ENCODE measurements at places on chromosomes 13 and 19.
A peak's percentile ranks its signal among the peaks of the same experiment; 100 is the strongest.

DNA sequence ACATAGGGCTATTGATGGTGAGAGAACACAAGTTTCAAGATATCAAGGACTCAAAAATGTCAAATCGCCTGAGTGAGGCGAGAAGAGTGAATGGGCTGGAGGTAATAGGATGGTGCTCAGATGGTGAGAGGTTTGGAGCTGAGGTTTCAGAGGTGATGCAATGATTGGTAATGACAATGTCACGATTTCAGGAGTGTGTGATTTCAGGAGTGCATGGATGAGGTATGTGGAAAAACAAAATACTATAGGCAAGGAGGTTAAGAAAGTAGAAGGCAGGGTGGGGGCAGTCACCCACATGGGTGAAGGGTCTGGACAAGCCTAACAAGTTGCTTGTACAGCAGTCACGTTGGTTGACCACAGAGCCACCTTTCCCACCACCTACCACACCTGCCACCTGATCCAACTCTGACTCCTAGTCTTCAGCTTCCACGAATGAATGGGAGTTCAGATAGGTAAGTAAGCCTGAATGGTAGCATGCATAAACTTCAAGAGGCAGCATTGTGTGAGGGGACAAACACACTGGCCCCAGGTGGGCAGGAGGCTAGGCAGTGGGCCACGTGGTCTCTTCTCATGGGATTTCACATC is 71.5 kb downstream of the RUBCNL start:
- no peak for DNase-seq

DNA sequence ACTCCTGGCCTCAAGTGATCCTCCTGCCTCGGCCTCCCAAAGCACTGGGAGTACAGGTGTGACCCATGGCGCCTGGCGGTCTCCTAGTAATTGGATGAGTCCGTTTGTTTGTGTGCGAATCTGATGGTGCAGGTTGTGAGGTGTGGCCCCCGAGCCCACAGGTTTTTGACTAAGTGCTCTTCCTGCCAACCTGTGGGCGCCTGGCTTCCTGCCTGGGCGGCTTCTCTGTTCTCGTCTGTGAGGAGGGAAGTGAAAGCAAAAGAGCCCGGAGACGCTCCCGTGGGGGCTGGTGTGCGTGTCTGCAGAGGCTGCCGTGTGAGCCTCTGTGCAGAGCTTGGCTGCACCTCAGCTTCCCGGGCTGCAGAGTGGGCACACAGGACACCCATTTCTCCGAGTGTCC is 10.0 kb downstream of the ARHGAP45 start:
- DNase-seq, result peak; percentile 97

GRCh38 chr19:17124025-17124424 is 48.4 kb downstream of the MYO9B start:
- DNase-seq, result no peak

GRCh38 chr13:108368250-108368905 is 98.9 kb downstream of the TNFSF13B start:
- DNase-seq, result no peak

DNA sequence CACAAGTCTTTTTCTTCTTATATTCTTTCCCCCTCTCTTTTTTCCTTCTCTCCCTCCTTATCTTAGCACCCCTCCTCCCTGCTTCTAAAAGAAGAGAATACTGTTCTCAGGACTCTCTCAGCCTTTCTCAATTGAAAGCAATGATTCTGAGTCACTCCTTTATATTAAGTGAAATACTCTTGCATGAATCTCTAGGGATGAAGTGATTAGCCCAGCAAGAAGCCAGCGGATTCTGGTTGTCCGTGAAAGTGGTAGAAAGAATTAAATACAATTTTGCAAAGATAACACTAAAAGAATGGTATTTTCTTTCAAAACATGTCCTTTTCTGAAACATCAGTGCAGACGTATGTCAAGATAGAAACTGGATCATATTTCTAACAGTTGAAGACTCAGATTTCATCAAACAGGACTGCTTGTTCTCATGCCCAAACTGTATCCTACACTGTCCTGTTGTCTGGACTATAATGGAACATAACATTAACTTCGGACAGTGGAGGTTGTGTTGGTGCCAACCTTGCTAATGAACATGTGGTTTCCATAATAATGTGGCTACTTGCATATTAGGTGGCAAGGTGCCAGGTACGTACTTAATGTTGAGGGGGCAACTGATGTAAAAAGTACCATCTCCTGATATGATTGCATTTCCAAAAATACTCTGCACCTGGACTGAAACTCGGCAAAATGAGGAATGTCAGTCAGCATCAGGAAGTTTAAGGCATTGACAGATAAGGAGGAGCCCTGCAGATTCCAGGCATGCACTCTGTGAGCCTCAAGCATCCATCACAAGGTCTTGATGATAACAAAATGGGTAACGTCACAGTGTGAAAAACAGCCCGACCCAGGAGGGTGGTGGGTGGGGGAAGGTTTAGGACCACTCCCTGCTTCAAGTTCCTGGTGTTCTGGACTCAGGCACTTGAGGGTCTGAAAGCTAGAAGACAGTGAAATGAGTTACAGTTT is 357.2 kb downstream of the DLEU7 start:
- no peak for DNase-seq

DNA sequence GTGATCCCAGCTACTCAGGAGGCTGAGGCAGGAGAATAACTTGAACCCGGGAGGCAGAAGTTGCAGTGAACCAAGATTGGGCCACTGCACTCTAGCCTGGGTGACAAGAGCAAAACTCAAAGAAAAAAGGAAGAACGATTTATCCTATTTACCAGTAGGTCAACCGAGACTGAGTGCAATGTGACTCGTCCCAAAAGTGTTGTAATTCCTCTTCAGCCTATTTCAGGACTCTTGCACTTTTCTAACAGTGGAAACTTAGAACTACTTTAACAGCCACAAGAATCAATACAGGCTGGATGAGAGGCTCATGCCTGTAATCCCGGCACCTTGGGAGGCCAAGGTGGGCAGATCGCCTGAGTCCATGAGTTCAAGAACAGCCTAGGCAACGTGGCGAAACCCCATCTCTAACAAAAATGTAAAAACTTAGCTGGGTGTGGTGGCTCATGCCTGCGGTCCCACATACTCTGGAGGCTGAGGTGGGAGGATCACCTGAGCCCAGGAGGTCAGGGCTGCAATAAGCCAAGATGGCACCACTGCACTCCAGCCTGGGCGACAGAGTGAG is 4.3 kb upstream of the NR1H2 start:
- DNase-seq, result no peak

DNA sequence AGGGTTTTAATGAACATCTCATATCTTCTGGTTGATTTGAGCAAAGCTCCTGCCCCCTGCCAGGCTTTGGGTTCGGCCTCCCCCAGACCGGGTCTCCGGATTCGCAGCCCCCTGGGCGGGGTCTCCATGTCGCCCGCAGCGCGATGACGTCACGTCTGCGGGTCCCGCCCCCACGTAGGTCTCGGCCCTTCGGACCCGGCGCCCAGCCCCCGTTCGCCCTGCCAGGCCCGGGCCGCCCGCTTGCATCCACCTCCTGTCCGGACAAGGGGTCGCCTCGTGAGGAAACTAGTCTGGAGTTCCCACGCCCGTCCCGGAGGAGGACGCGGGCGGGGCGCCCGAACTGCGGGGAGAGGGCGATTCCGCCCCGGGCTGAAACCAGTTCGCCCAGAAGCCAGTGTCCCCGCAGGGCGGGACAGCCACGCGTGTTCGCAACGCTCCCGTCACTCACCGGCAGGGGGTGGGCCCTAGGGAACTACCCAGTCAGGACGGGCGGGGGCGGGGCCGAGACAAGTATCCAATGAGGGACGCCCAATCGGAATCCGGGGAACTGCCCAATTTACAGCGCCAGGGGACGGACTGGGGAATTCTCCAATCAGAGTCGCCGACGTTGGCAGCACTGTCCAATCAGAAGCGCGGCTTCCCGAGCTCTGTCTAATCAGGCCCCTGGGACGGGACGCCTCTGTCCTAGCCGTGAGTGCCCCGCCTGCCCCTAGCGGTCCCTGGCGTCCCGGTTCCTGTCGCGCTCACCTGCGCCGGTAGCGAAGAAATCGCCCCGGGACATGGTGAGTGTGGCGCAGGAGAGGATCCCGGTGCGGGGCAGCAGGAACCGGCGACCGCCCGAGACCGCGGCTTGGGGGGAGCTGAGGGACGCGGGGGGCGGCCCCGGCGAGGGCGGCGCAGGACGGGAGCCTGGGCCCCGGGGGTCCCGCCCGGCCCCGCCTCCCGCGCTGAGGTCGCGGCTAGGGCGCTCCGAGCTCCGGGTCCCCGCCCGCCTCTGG is at the start of gene ZNF555:
ZNF555 (plus strand) TSS at position 682 of the 998 bp plus-strand sequence; CDS start at position 780, 98 bp downstream.
- peak; percentile 100 for DNase-seq

DNA sequence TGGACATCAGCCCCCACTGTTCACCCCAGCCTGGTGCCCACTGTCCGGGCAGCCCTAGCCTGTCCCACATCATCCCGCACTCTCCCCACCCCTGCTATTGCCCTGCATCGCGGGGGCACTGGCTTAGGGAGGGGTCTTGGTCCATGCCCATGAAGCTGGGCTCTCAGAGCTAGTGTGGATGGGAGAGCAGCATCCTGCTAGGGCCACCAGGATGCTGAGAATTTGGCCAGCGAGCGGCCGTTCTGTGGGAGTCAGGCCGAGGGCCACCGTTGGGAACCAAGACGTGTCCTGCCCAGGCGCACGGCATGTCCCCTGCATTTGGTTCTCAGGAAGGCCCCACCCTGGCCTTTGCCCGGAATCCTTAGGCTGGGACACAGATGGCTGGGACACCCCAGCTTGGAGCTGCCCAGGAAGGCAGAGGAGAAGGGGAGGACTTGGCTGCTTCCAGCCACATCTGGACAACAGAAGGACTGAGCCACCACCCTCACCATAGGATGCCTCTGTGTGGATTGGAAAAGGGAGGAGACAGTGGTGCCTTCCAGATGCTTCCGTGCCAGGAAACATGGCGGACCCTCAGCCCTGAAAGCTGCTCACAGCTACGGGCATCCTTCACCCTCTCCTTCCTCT is 14.6 kb downstream of the ADGRE5 start:
- no peak for DNase-seq

- no peak for DNase-seq
Measured at GRCh38 chr13:104872153-104872552, 1663.3 kb downstream of the EFNB2 start.

DNA sequence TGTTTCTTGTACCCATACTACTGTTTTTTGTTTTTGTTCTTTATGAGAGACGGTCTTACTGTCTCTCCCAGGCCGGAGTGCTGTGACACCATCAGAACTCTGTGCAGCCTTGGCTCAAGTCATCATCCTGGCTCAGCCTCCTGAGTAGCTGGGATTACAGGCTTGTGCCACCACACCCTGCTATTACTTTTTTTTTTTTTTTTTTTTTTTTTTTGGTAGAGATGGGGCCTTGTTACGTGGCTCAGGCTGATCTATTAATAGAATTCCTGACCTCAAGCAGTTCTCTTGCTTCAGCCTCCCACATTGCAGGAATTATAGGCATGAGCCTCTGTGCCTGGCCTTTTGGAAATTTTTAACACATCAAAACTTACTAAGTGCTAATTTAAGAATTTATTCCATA is 2.9 kb upstream of the ZNF304 start:
- no peak for DNase-seq

DNA sequence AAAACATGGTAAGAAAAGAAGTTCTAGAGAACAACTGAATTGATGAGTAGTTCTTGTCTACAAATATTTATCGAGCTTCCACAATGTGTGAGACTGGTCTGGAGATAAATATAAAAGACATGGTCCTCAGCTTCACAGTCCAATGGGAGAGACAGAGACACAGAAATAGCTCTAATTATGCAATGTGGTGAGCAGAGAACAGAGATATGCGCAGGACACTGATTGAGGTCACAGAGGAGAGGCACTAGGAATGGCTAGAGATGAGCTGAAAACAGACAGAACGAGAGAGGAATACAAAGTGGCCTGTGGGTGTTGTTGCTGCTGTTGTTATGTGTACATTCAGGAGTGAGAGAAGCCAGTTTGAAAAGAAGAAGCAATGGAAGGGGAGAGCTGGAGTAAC is 53.2 kb downstream of the GPALPP1 start:
- no peak for DNase-seq

DNA sequence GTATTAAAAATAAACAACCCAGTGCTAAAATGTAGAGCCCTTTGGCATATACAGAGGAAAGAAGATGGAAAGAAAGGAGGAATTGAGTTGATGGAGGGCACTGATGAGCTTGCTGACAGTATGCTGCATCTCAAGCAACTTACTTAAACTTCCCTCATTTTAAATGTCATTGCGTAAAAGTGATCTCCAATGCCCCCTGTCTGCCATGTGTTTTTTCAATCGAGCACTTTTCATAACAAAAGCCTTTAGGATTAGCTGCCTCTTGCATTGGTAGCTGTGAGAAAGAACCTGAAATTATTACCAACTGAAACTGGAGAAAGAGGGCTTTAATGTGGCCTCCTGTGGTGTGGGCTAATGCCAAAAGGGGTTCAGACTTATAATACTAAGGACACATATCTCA is 541.6 kb downstream of the SUCLA2 start:
- DNase-seq, result no peak

- DNase-seq, result no peak
Measured at GRCh38 chr13:40366119-40366518, 300.3 kb downstream of the FOXO1 start.

GRCh38 chr19:6849876-6850275 is 37.5 kb upstream of the ADGRE1 start:
- DNase-seq, result no peak

DNA sequence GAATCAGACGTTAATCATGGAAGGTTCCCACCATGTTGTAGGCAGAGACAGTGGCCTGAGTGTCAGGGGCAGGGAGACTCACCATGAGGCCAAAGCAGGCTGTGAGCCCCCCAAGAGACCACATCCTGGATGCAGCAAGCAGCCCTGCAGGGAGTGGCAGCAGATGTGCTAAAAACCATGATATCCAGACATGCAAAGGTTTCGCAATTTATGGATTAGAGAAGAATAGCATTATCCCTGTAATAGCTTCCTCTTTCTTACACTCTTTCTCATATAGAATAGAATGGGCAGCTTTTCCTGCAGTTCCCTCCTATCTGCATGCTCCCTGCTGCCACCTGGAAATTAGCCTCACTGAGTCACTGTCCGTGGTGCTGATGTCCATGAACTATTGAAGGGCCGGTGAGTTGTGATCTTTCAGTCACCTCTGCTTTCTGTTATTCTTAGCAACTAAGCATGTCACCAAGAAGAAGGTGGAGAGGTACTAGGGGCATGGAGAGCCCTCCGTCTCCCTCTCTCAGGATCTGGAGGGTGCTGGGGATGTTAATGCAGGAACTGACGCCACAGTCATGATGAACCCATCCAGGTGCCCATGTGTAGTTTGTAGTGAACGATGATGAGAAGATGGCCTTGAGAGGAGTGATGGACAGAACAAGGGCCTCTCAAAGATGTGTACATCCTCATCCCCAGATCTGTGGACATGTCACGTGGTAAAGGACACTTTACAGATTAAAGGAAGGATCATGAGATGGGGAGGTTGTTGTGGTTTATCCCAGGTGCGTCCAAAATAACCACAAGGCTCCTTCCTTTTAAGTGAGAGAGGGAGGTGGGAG is 9.9 kb downstream of the CEACAM4 start:
- no peak for DNase-seq

DNA sequence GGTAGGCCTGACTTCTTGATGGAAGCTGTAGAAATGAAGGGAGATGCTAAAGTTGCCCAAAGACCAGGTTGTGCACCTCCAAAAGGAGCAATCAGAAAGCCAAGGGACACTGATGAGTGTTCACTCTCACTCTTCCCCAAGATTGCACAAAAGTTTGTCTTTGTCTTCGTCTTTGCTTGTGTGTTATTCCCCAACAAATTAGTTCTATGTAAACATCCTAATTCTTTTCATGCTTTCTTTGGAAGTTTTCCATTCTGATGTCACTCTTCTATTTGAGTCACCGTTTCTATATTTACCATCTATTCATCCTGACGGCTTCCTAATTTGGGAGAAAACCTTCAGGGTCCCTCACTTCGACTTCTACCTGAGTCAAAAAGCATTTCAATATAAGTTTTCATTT is 3.7 kb upstream of the TMEM272 start:
- DNase-seq, result no peak
